Stimulated activated CD4-positive, alpha-beta T cell treated with anti-CD3 and anti-CD28 coated beads, TNF-alpha, amount 100 ng/mL, for 1 hour (primary cell): ENCODE measurements at places on chromosomes 12 and 14.

- DNase-seq = no peak
Observed at GRCh38 chr14:69519204-69520100, 34.9 kb downstream of the PLEKHD1 start.

DNA sequence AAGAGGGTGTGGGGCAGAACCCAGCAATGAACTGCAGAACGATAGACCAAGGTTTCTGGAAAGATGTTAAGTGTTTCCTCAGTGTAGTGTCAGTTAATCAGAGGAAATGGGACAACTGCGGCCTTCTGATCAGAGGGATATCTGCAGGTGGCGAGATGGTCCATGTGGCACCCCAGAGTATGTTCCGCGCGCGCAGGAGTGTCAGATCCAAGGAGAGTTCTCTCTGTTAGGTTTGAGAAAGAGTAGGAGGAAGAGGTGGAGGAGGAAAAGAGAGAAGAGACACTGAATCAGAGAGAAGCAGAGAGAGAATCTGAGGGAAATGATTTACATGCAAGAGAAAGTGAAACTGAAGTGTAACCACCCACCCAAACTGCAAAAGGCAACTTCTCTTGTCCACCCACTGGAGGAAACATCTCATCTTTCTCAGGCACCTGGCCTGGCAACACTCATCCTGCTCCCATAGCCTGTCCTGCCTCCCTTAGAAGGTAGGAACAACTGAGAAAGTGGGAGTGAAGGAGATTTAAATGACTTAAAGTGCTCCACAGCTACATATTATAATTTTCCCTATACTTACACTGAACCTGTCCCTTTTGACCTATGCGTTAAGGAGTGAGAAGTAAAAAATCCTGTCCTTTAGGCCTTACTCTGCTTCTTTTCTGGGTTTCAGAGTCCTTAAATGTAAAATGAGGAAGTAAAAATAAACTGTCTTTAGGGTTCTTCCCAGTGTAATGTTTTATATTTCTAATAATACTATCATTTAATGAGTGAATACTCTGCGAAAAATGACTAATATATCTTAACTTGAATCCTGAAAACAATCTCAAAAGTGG lies 6.8 kb upstream of the TESPA1 start:
- DNase-seq = no peak

DNA sequence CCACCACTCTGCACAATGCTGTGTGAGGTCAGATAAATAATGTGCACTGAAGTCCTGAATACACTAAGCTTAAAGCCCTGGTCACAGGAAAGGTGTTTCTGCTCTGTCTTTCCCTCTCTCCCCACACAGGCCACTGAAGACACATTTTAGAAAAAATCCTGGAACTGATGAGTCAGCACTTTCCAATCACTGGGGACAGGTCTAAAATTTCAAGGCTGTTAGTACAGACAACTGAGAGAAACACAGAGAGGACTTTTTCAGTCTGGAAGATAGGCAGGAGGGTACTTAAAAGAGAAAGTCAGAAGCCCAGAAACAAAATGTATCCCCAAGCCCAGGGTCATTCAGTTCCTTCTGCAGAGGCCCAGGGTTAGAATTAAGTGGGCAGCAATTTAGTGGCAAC lies 333.9 kb upstream of the CCDC196 start:
- no peak for DNase-seq

- DNase-seq = no peak
Observed at GRCh38 chr14:83614956-83615355, 1915.0 kb upstream of the FLRT2 start.

GRCh38 chr12:47391566-47391965 lies 311.8 kb upstream of the AMIGO2 start:
- DNase-seq = peak; percentile 27

- no peak for DNase-seq
Observed at GRCh38 chr12:80763874-80764273, 47.2 kb downstream of the MYF5 start.

DNA sequence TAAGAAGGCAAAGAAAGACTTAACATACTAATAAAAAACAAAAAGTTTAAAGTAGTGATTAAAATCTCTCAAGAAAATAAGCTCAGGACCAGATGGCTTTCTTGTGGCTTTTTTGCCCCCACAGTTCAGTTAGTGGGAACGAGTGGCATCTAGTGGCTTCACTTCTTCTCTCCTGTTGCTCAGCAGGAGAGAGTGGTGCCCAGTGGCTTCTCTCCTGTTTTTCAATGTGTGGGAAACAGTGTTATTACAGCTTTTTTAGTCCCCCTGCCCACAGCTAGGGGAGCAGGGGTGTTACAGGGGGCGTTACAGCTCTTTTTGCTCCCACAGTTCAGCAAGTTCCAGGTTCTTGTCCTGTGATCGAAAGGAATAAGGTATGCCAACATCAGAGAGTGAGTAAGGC lies 135.2 kb downstream of the RERGL start:
- no peak for DNase-seq

DNA sequence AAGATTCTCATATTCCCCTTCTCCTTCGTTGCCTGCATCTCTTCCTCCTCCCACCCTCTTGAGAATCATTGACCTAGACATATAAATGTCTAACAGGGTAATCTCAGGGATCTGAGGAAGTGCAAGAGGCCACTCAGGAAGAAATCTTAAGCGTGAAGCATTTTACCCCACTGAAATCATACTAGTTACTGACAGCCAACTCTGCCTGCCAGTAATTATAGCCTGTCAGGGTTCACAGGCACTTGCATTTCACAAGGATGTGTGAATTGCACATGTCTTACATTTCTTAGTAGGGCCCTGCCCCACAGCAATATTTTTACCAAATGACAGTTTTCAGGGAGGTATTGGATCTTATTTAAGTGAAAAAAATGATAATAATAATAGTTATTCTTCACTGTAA lies 127.2 kb downstream of the SLC15A5 start:
- no peak for DNase-seq

- no peak for DNase-seq
Observed at GRCh38 chr12:129641926-129642325, 261.9 kb downstream of the TMEM132D start.

GRCh38 chr14:39853441-39853840 lies 421.2 kb upstream of the FBXO33 start:
- DNase-seq = no peak

GRCh38 chr12:27743601-27744000 lies 33.0 kb downstream of the MRPS35 start:
- no peak for DNase-seq

DNA sequence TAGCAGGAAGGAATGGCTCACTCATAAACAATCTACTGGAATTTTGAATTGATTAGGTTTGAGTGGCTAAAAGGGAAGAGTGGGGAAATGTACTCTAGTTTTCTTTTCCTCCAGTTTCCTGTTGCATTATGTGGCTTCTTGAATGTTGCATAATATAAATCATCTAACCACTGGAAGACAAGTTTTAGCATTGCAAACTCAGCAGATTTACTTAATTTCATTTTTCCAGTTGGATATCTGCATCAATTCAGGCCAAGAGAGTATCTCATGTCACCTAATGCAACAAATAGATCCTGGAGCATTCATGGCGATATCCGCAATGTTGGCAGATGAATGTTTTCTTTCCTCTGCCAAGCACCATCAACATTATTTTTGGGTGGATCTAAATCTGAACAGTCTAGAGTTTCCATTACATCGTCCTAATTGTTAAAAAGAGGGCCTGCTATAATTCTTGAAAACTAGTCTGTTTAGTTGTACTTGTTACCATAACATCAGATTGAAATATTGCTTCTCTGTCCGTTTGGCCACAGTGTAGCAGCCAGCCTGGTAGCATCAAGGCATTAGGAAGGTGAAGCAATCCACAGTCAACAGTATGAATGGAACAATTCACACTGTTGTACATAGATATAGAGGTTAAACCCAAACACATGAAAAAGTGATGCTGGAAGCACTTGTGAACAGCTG lies 544.2 kb downstream of the ETNK1 start:
- no peak for DNase-seq

DNA sequence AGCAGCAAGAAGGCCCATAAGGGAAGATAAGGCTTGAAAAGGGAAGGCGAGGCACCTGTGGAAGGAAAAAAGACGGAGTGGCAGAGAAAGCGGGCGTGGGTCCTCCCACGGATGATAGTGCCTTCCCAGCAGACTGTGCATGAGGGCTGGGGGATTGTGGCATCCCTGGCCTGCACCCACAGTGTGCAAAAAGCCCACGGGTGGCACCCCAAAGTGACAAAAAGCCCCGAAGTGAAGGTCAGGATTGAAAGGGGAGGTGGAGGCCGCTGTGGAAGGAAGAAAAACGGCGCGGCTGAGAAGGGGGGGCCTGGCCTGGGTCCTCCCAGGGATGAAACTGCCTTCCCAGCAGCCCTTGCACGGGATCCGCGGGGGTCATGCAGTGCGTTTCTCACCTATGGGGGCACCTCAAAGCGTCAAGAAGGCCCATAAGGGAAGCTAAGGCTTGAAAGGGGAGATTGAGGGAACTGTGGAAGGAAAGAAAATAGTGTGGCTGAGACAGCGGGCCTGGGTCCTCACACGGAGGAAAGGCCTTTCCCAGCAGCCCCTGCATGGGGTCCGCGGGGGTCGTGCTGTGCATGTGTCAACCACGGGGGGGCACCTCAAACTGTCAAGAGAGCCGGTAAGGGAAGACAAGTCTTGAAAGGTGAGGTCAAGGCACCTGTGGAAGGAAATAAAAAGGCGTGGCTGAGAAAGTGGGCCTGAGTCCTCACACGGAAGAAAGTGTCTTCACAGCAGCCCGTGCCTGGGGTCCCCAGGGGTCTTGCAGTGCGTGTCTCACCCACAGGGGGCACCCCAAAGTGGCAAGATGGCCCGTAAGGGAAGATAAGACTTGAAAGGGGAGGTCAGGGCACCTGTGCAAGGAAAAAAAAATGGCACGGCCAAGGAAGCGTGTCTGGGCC lies 274.1 kb downstream of the ALG10 start:
- no peak for DNase-seq

- DNase-seq = no peak
Observed at GRCh38 chr12:8860165-8860961, 37.9 kb downstream of the A2ML1 start.

DNA sequence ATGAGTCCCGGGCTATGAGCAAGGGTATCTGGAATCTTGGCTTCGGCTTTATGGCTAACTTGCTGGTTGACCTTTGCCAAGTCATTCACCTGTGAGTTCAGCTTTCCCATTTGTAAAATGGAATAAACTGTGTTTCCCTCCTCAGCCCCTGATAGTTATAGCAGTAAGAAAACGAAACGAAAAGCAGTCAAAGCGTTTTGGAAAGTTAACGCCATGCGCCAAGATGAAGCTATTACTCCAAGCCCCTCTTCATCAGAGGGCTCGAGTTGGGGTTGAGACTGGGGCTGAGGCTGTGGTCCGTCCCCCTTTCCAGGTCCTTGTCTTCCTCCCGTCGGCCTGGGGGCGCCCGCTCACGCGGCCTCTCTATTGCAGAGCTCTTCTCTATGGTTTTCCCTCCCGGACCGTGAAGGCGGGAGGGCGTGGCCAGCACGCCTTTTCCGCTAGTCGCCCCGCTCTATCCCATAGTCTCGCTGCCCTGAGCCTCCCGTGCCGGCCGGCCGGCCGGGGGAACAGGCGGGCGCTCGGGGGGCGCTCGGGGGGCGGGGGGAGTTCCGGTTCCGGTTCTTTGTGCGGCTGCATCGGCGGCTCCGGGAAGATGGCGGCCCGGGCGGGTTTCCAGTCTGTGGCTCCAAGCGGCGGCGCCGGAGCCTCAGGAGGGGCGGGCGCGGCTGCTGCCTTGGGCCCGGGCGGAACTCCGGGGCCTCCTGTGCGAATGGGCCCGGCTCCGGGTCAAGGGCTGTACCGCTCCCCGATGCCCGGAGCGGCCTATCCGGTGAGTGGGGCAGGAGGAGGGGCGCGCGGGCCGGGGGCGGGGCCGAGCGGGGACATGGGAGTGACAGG lies at the start of gene SMARCD1:
TSS of gene SMARCD1 (plus strand) at position 568 of the 840 bp plus-strand sequence. CDS start at position 596, 28 bp downstream.
- DNase-seq = peak; percentile 76

GRCh38 chr12:50072198-50072907 lies 12.8 kb upstream of the SMARCD1 start:
- DNase-seq = no peak

- no peak for DNase-seq
Observed at GRCh38 chr12:48119834-48120195, 651 bp downstream of the PFKM start.

DNA sequence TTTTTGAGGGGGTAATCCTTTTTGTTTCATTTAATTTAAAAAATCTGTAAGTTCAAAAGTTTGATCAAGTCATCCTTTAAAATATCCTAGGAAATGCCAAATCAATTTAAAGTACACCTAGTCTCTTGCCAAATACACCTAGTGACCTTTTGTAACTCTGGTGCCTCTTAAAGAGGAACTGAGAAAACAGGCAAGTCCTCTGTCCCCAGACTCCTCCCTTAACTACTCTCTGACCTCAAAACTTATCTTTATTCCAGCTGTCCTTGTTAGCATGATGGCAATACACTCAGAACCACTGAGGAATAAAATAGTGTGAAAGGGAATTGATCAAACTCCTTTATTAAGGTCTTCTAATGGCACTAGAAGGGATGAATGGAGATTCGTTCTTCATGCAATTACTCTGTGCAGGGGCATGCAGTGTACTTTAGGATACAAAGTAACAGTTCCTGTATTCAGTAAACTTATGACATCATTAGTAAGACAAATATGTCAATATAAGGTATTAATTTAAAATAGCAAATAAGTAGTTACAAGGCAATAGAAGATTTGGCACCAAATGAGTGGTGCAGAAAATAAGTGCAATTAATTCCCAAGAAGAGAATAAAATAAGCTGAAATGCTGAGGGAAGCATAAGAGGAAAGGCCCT lies 3.3 kb downstream of the FAR2 start:
- no peak for DNase-seq

DNA sequence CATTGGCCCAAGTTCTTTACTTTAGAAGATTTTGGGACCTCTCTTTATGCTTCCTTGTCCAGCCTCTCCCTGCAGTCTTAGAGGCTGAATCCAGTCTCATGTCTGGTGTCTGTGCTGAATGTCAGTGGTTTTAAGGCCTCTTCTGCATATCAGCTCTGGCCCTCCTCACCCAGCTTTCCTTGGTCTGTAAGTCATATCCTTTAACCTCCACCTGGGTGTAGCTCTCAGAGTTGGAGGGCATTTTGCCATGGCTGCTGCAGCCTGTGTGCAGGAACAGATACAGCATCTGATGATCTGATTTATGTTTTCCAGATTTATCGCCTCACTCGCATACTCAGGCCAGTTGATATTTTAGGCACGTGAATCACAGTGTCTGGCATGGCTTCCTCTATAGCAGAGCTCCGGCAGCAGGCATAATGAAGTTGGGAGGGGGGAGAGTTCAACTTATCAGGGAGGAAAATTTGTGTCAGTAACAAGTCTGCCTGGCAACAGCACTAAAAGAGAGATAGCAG lies 335.0 kb downstream of the PCNX1 start:
- DNase-seq = no peak

- no peak for DNase-seq
Observed at GRCh38 chr12:117114784-117115183, 15.6 kb upstream of the TESC start.

- no peak for DNase-seq
Observed at GRCh38 chr12:130555628-130556485, 160.2 kb downstream of the RIMBP2 start.

GRCh38 chr14:105413544-105413886 lies 6.1 kb upstream of the MTA1 start:
- no peak for DNase-seq

DNA sequence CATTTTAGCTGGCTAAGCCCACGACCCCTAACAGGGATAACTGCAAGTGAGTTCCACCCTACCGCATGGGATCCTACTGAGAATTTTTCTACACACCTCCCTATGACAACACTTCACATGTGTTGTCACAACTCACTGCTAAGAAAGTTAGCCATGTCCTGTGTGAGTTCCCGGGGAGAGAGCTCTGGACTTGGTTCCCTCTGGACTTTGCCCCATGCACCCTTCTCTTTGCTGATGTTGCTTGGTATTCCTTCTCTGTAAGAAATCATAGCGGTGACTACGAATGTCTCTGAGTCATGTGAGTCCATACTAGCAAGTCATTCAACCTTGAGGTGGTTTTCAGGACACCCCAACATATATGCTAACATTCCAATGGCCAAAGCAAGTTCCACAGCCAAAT lies 9.5 kb upstream of the CDKN3 start:
- no peak for DNase-seq
